ENCODE measurements at places on chromosomes 2 and 18. TPM values are rescaled to one million over a fixed set of nuclear protein-coding genes. Genes with fewer than 3 reads are reported as not detected.

Gene LYPD6B
- total RNA-seq, result not detected

Gene DNAH6
- 0.60 TPM for total RNA-seq

Gene SCLY
- total RNA-seq, result 14.2 TPM

Gene SP5
- total RNA-seq, result not detected

Gene ACADL
- 3.4 TPM for total RNA-seq

Gene RNF152
- total RNA-seq, result 9.2 TPM

Gene EVA1A
- total RNA-seq, result not detected

Gene CNDP1
- total RNA-seq, result not detected

Gene CNGA3
- not detected for total RNA-seq

Gene KLHL41
- 82.1 TPM for total RNA-seq

Data from right cardiac atrium (tissue), 5 donors.